ENCODE measurements at places on chromosomes 3 and 15.

DNA sequence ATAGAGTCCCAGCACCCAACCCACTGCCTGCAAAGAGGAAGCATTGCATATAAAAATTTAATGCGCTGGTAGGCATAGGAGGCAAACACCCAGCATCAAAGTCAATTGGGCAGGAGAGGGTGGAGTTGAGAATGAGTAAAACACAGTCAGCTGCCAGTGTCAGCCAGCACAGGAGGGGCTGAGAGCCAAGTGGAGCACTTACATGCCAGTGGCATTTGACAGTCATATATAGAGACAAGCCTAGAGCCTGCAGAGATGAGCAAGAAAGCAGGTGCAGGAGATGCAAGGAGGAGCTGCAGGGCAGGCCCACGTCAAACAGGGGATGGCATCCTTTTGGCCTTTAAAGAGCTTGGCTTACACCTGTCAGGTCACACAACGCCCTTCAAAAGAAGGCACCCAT lies 27.6 kb upstream of the ZFAND6 start:
- DNase-seq, result peak; percentile 19

GRCh38 chr15:100307241-100308212 lies 34.2 kb downstream of the ADAMTS17 start:
- no peak for DNase-seq

DNA sequence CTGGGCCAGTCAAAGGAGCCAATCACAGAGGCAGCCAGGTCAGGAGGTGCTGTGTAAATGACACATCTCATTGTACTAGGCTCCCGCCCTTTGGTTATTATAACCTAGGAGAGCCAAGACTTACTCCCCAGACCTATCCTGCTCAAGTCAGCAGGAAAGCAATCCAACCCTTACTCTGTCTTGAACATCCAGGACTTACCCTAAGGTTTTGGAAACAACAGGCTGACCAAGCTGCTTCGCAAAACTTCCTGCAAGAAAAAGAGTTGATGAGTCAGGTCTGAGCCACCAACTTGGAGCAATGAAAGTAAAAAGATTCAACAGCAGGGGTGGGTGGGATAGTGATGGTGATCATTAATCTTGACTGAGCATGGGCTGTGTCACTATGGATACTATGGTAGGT lies 144.4 kb downstream of the MYLK start:
- DNase-seq, result no peak

GRCh38 chr15:99365242-99365641 lies 114.0 kb downstream of the LRRC28 start:
- DNase-seq, result no peak

Measured in stimulated activated CD4-positive, alpha-beta T cell treated with anti-CD3 and anti-CD28 coated beads, Interleukin-2, amount 100 ng/mL, for 24 hours (primary cell).